ENCODE measurements at places on chromosomes 3 and 15.

GRCh38 chr3:137714551-137714950 is 49.6 kb upstream of the SOX14 start:
- no peak for DNase-seq

- peak; percentile 41 for DNase-seq
Measured at GRCh38 chr15:70582143-70582945, 181.0 kb downstream of the UACA start.

GRCh38 chr3:174715386-174715785 is 143.7 kb upstream of the NAALADL2 start:
- no peak for DNase-seq

- no peak for DNase-seq
Measured at GRCh38 chr15:57061281-57061680, 142.8 kb downstream of the TCF12 start.

- no peak for DNase-seq
Measured at GRCh38 chr3:38039899-38040261, 872 bp downstream of the DLEC1 start.

DNA sequence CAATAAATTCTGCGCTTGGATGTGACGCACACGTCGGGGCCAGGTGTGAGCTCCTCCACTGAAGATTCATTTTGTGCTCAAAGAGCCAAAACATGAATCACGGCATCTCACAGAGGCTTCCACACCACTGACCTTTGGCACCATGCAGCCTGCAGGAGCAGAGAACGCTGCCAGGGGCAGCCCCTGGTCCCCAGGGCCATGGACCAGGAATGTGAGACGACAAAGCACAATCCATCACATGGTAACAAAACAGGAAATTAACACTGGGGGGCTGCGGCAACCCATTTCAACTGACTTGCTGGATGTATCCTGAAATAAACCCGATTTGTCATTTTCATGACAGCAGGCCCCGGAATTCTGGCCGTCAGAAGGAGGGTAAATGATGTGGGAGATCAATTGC is 167.5 kb upstream of the IGF1R start:
- no peak for DNase-seq

- DNase-seq: no peak
Measured at GRCh38 chr3:16411441-16411840, 102.1 kb downstream of the RFTN1 start.

DNA sequence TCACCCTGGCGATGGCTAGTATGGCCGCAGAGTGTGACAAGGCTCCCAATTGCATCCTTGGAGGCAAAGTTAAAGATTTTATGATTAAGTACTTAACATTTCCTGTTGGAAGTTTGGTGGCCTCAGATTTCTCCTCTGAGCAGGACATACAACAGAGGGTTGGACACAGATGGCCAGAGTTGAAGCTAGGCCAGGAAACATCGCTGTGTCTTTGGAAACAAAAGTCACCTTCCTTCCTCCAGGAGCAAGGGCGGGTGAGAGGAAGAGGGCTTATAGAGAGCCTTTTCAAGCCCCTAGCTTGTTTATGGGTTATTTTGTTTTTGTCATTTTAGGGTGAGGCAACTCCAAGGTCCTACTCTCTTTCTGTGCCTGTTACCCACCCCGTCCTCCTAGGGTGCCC is 24.2 kb downstream of the SLC6A1 start:
- DNase-seq: no peak

- DNase-seq: no peak
Measured at GRCh38 chr3:34183611-34184340, 385.3 kb downstream of the PDCD6IP start.

DNA sequence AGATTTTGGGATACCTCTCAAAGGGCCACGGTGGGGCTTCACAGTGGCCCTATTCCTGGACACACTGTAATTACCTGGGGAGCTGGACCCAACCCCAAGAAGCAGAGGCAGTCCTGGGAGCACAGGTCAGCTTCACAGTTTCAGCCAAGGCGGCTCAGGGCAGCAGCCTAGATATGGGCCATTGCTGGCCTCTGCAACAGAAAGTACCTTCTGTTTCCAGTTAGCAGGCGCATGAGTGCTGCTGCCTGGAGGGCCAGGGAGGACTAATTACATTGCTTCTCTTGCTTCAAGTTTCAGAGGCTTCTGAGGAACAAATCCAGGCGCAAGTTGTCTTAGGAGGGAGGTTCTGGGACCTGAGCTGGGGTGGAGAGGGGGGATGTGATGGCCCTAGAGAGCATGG is 13.5 kb upstream of the DUSP7 start:
- no peak for DNase-seq

- no peak for DNase-seq
Measured at GRCh38 chr15:57285386-57285785, 90.9 kb upstream of the CGNL1 start.

GRCh38 chr3:11076711-11077110 is 77.6 kb upstream of the HRH1 start:
- DNase-seq: no peak

DNA sequence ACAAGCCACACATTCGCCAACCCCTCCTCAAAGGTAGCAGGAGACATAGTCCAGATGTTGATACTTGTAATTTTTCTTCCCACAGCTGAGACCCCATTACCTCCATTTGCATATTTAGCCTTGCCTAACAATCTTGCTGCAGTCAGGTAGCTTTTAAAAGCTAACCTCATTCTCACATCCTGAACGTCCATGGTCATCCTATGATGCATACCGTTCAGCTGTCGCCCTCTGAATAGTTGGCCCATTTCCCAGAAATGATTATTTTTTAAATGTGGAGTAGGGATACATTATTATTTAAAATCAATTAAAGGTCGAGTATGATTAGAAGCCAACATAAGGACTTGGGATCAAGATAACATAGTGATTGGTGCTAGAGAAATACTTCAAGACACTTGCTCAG is 165.0 kb downstream of the MEX3B start:
- DNase-seq: no peak

DNA sequence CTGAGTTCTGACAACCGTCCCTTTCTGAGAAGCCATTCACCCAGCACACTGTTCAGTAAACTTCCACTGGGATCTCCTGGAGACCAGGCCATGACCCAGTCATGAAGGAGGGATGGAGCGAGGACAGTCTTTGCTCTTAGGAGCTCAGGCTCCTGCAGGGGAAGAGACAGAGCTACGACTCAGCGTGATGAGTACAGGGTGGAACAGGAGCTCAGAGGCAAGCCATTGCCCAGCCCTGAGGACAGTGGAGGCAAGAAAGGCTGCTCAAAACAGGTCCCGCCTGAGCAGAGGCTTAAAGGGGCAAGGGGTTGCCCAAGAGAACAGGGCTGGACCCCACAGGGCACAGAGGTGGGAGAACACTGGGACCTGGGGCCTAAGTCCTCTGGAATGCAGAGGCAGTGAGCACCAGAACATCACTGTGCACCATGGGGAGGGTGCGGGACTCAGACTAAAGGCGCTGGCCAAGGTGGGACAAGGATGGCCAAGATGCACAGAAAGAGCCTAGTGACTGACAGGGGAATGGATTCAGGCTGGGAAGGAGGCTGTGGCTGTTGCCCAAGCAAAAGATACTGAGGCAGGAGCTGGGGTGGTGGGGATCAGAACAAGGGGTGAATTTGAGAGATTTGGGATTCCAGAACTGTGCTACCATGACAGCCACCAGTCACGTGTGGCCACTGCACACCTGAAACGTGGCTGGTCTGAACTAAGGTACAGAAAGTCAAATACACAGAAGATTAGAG is 25.8 kb downstream of the TMEM43 start:
- DNase-seq: peak; percentile 59

- peak; percentile 77 for DNase-seq
Measured at GRCh38 chr3:196988241-196989029, 19.8 kb upstream of the PIGZ start.

DNA sequence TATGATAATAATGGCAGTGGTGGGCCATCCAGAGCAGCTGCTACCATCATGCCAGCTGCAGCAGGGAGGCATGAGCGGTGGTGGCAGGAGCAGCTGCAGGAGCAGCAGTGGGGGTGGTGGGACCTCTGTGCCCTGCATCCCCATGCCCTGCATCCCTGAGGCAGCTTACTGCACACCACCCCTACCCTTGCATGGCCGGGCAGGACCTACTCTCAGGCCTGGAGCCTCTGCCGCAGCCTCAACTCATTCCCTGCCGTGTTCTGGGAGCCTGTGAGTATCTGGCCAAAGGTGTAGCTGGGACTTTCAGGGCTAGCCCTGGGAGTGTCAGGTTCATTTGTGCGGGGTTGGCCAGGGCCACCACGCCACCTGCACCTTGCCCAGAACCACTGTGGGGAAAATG is 3.3 kb upstream of the XCR1 start:
- no peak for DNase-seq

DNA sequence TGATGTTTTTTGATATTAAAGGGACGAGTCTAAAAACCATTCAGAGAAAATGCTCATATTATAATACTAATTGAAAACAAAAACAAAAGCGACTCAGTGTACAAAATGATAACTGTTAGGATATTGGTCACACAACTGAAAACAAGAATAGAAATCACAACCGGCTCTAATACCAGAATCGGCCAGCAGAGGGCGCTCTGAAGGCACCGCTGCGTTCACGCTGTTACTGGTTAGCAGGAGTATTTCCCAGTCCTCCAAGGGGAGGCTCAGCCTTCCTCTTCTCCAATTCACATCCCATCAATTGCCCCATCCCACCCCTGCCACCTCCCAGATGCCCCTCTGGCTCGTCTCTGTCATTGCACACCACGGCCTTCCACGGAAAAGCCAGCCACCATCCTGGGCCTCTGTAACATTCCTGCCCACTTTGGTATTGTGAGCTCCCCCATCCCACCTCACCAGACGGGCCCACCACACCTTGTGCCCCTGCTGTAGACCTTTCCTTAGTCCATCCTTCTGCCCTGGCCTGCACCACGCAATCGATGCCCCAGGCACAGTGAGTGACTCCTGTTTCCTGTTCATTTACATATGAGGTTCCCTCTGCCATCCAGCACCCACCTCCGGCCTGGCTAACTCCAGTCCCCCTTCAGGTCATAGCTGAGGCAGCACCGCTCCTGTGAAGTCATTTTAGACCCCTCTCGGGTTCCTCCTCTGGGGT is 8.5 kb downstream of the FAM107A start:
- DNase-seq: peak; percentile 88

DNA sequence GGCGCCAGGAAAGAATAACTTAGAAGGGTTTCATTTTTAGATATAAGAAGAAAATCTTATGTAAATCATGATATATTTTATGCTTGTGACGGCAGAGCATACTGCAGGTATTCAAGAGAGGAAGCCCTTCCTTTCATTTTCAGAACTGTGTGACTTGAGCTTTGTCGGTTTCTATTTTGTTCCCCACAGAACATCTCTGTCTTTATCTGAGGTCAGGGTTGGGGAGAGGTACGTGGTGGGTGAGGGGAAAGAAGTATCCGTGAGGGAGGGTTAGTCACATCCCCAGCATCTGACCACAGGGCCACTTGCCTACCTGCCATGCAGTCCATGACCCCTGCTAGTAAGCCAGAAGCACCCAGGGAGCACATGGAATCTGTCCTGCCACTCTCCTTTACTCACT is 126.5 kb downstream of the DGKG start:
- no peak for DNase-seq

DNA sequence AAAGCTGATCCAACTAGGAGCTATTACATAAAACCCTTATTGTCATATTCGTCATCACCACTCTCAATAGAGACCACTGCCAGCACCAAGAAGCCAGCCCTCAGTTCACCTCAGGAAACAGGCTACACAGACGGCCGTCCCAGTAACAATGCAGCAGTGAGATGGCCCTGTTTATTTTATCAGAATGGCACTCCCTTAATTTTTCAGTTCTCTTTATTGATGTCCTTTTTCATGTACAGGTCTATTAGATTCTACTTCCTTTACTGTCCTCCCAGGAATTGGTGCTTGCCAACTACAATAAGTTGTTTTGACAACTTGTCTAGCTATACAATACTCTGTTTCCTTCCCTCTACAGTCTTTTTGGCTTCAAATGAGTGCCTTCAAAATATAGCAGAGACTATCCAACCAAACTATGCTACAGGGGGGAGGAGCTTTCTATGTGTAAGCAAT is 272.5 kb downstream of the ZBTB20 start:
- DNase-seq: no peak

DNA sequence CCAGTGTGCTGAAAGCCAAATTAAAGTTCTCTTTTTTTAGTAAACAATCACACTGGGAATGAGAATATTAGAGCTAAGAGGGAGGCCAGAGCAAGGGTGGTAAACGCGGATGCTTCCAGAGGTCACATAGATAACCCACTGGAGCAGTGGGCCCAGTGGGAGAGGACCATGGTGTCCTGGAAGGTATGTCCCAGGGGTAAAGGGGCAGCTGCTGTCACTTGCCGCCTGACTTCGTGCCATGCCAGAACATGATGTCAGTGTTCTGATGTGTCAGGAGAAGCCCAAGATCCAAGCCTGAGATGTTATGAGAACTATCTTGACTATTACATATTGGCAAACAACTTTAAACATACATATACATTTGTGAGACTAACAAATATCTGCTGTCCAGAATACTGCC is 211.9 kb upstream of the IL12A start:
- no peak for DNase-seq

- DNase-seq: peak; percentile 76
Measured at GRCh38 chr3:38039101-38039898, at the start of gene DLEC1. Gene DLEC1, plus strand, starts transcription at chr3:38039208. Its CDS starts 18 bp downstream, at chr3:38039226.

GRCh38 chr3:74349015-74349414 is 265.4 kb downstream of the CNTN3 start:
- no peak for DNase-seq

DNA sequence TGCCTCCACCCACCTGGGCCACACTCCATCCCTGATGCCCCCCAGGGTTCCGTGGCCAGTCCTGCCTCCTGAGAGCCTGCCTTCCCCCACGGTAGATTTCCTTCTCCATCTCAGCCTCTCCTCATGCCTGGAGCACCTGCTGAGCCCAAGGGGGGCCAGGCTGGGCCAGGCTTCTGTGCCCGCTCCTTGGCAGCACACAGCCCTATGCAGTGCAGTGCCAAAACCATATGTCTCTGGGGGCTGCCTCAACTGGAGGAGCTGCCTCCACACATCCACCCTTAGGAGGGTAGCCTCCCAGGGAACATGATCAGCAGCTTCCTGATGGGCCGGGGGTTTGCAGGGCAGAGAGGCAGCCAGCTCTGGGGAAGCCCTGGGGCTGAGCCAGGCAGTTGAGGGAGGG is 24.6 kb upstream of the GATA2 start:
- no peak for DNase-seq

- DNase-seq: no peak
Measured at GRCh38 chr3:58203541-58203940, 7.2 kb downstream of the DNASE1L3 start.

Data from islet precursor cell (in vitro differentiated cells).